AG08395 (cell line): ENCODE measurements at places on chromosomes 2 and 18.
A peak's percentile ranks its signal among the peaks of the same experiment; 100 is the strongest.

- DNase-seq = peak; percentile 92
Measured at GRCh38 chr2:26438526-26438925, 36.8 kb downstream of the DRC1 start.

- no peak for DNase-seq
Measured at GRCh38 chr2:189837326-189837725, 53.1 kb downstream of the PMS1 start.

GRCh38 chr2:48205137-48205798, 299.0 kb upstream of the FBXO11 start:
- no peak for DNase-seq

- DNase-seq = no peak
Measured at GRCh38 chr2:55063713-55064323, 13.6 kb upstream of the RTN4 start.

DNA sequence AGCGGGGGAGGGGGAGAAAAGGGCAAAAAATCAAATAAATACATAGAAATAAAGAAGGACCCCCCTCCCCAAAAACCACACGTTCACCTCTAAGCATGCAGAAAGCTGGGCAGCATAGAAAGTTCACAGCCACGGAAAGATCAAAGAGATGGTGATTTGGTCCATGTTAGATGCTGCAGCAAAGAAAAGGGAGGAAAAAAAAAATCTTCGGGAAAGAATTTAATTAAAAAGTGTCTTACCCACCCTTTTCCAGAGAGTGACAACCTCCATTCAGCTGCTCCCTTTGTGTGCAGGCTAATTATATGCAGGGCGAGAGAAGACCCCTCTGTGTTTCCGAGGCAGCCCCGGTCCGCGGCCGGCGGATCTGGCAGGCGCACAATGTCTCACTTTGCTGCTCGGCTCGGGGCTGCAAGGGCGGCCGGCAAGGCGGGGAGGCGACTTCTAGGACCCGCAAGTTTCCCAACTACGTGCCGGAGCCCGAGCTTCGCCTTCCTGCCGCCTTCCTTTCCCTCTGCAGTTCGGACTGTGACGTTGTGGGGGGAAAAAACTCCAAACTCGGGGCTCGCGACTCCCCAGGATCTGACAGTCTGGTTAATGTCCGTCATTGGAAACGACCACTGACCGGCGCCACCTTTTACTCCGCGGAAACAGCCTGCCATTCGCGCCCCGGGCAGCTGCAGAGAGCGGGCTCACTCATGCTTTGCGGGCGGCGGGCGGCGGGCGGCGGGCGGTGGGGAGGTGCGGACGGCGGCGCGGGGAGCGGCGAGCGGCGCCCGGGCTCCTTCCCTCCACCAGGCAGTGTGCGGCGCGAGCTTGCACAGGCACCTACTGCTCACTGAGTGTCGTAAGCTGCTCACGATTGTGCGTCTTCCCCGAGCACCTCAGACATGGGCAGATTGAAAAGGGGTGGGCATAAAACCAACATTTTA, at the start of gene LRRTM1:
Gene LRRTM1, minus strand, starts transcription at position 844 of the 929 bp plus-strand sequence. CDS start 933 bp downstream, outside the sequence.
- DNase-seq = no peak

- no peak for DNase-seq
Measured at GRCh38 chr18:22185273-22185672, 15.9 kb downstream of the GATA6 start.

DNA sequence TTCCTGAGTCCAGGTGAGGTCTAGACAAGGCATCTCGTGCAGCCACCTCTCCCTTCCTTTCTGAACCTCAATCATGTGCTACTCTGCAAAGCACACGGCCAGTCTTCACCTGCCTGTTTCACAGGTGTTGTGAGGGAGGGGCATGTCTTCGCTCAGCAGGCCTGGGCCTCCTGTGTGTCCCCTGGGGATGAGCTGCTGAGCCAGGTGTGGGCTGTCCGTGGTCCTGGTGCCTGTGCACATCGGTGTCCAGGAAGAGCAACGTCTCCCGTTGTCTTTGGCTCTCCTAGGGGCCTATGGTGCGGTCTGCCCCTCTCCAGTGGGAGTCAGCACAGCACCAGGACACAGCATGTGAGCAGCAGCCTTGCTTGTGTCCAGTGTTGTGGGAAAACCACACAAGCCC, 16.7 kb downstream of the ARHGEF4 start:
- no peak for DNase-seq
